ENCODE measurements at places on chromosomes 16 and 17.

DNA sequence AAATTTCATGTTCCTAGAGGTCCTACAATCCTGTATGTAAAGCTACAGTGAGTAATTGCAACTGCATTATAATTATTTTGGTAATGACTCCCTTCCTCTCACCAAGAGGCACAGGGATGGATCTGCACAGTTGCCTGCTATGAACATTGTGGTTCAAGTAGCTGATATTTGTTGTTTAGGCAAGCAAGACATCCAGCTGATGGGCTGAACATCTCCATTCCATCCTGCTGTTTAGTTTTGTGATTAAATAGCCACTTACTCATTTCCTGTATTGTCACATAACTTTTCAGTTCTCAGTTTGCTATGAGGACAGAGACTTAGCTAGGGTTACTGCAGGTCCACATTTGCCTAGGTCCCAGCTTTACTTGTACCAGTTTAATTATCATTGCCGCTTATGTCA, 181.2 kb upstream of the TBX2 start:
- DNase-seq, result no peak

DNA sequence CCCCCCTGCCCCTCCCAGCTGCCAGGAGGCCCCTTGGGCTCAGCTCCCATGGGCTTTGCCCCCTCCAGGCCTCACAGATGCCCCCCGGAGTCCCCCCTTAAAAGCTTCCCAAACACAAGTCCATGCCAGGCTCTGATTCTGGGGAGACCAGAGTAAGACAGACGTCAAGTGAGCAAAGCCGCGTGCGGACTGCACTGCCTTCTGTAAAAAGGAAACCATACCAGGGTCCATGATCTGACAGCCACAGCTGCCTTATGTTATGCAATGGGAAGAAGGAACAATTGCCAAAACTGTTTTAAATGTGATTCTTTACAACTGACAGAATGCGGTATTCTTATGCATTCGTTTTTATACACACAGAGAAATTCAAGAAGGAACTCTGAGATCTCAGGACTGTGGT, 17.9 kb upstream of the HEXD start:
- no peak for DNase-seq

- no peak for DNase-seq
Measured at GRCh38 chr17:8924595-8924994, 40.9 kb downstream of the PIK3R5 start.

- DNase-seq, result no peak
Measured at GRCh38 chr17:58401287-58401686, 16.0 kb downstream of the RNF43 start.

DNA sequence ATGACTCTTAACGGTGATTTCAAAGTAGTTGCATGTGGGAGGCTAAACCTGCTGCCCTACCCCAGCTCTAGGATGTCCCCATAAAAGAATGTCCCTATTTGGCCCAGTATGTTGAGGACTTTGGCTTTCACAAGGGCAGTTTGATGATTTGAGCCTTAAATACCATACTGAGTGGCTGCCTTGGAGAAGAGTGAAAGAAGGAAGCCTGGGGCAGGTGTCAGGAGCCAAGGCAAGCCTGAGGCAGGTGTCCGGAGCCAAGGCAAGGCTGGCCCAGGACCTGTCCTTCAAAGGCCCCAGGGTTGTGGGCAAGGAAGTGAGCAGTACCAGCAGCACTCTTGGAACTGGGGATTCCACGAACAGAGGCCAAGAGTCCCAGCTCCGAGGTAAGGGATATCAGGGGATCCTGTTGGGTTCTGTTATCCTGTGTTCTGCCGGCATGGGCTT, 18.6 kb downstream of the ST6GALNAC2 start:
- DNase-seq, result no peak

GRCh38 chr17:47879028-47879585, 16.9 kb upstream of the SP2 start:
- DNase-seq, result no peak

DNA sequence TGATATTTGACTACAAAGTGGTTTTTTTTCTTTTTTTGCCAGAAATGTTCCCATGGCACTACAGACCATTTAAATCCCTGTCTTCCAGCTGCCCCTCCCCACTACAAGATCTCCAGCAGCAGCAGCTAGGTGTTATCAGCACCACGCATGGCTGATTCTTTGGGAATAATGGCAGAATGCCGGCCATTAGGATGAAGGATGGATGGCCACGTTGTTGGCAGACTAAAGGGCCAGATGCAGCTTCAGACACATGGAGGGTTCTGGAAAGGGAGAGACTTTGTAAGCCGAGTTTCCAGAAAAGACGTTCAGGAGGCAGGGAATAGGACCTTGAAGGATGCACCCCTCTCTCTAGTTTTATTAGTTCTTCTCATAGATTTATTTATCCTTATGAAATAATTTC, 10.3 kb upstream of the MED9 start:
- no peak for DNase-seq

GRCh38 chr16:56316545-56316944, 108.8 kb downstream of the AMFR start:
- no peak for DNase-seq

GRCh38 chr17:55405600-55405999, 16.0 kb downstream of the MMD start:
- no peak for DNase-seq

DNA sequence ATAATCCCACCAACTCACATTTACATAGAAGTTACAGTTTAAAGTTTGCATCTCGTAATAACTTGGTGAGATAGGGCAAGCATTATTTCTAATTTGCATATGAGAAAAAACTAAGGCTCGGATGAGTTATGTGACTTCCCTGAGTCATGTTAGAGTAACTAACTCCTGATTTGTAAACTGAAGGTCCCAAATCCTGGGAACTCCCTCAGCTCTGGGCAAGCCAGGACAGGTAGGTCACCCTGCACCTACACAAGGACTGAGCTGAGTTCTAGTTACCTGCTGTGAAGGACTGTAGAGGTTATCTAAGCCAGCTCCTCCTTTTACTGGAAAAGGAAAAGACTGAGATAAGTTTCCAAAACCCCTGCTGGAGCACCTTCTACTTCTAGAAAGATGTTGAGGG, 92.1 kb upstream of the HLF start:
- DNase-seq, result no peak

DNA sequence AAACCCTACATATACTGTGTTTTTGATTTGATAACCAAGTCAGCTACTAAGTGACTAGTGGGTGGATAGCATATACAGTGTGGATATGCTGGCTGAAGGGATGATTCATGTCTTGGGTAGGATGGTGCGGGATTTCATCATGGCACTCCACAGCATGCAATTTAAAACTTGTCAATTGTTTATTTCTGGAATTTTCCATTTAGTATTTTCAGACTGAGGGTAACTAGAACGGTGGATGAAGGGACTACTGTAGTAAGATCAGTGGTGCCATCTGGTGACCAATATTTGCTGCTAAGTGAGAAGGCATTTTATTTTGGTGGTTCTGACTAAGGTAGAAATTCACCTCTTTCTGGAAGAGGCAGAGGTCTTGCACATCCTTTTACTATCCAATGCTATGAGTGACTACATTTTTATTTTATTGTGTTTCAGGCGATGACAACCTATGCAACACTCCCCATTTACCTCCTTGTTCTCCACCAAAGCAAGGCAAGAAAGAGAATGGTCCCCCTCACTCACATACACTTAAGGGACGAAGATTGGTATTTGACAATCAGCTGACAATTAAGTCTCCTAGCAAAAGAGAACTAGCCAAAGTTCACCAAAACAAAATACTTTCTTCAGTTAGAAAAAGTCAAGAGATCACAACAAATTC, 3.1 kb downstream of the CDC6 start:
- no peak for DNase-seq

GRCh38 chr17:34639706-34640425, 60.5 kb downstream of the TMEM132E start:
- no peak for DNase-seq

DNA sequence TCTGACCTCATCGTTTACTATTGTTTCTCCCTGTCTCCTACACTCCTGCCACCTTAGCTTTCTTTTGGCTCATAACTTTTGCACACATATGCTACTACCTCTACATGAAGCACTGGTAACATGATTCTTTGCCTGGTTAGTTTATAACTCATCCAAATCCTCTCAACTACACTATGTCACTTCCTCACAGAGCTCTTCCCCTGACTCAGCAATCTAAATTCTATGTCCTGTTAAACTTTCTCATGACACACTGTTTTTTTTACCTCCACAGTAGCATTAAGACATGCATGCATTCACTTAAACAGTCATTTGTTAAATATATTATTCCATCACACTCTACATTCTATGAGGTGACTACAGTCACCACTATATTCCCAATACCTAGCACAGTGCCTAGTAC, 19.7 kb downstream of the APPBP2 start:
- DNase-seq, result no peak

DNA sequence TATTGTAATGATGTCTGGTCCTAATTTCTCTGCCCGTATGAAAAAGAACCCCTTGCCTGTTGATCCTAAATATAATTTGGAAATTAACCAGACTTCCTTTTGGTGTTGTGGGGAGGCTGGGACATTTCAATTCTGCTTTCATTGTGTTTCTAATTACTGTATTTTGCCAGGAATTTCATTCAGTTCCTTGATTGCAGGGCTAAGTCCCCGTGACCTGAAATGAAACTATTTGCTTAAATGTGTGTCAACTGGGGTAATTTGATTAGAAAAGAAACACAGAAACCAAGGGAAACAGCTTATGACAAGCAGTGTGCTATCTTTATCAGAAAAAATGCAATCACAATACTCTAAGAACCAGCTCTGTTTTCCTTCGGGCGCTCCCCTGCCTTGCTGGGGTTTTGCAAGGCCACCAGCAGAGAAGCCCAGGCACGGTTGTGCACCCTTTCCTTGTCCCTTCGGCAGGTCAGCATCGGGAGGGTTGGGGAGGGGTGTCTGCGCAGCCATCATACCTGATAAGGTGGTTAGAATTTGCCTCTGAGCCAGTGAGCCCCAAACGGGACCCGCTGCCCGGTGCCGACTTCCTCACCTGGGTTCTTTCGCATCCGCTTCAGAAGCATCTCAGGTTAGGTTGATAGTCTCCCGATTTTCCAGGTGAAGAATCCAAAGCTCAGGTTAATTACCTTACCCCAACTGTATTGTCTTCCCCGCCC, 19.4 kb downstream of the KLHL36 start:
- DNase-seq, result no peak

- no peak for DNase-seq
Measured at GRCh38 chr17:27585153-27585681, 45.8 kb upstream of the LGALS9 start.

GRCh38 chr17:60862482-60862881, 184.8 kb downstream of the BCAS3 start:
- DNase-seq, result no peak

GRCh38 chr17:29827179-29827578, 102.8 kb downstream of the SSH2 start:
- no peak for DNase-seq

- no peak for DNase-seq
Measured at GRCh38 chr17:57909551-57909950, 45.7 kb downstream of the CUEDC1 start.

DNA sequence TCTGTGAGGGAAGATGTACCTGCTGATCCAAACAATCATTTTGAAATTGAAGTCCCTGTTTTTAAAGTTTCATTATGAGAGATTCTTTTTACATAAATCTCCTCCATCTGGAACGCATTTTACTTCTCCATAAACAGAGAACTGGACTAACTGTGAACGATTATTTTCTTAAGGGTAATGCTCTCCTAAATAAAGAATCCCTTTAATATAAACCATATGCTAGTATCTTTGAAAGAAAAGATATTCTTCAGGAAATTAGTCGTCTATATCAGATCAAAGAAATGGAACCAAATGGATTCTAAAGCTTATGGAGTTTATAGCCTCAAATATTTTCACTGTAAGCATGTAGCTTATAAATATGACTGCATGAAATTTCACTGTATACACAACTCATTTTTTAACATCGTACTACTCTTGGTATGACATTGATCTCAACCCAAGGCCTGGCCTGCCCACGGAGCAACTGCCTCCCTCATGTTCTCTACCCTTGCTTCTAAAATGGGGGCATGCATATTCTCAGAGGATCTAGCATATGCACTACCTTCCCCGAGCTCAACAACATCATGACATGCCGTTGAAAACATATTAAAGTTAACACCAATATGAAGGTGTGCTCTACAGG, 66.4 kb downstream of the MYH10 start:
- DNase-seq, result no peak

- no peak for DNase-seq
Measured at GRCh38 chr17:19453296-19453695, 42.3 kb downstream of the RNF112 start.

- no peak for DNase-seq
Measured at GRCh38 chr16:86575095-86575685, 3.2 kb upstream of the FOXL1 start.

DNA sequence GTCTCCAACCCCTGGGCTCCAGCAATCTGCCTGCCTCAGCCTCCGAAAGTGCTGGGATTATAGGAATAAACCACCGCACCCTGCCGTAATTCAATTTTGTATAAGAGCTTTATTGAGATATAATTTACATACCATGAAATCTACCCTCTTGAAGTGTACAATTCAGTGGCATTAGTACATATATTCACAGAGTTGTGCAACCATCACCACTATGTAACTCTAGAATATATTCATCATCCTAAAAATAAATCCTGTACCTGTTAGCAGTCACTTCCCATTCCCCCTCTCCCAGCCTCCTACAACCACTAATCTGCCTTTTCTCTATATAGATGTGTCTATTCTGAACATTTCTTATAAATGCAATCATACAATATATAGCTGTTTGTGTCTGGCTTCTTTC, 26.1 kb downstream of the TOM1L2 start:
- no peak for DNase-seq

GRCh38 chr16:649631-650030, 466 bp downstream of the WDR90 start:
- DNase-seq, result no peak

- DNase-seq, result no peak
Measured at GRCh38 chr17:15966183-15966878, 21.4 kb downstream of the ADORA2B start.

DNA sequence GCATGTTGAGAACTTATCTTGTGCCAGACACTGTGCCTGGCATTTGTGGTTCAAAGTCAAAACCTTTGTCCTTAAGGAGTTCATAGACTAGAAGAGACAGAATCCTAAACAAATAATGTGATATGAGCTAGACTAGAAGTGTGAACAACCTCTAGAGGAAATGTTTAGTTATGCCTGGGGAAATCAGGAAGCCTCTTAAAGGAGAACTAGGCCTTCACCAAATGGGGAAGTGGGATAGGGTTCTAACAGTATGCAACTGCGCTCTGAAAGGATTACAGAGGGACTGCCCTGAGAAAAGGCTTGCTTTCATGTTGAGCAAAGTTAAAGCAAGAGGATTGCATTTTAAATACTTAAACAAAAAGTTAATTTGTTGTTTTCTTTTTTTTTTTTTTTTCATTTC, 4.9 kb downstream of the RUNDC1 start:
- no peak for DNase-seq

- DNase-seq, result no peak
Measured at GRCh38 chr17:67772679-67773078, 52.6 kb upstream of the BPTF start.

DNA sequence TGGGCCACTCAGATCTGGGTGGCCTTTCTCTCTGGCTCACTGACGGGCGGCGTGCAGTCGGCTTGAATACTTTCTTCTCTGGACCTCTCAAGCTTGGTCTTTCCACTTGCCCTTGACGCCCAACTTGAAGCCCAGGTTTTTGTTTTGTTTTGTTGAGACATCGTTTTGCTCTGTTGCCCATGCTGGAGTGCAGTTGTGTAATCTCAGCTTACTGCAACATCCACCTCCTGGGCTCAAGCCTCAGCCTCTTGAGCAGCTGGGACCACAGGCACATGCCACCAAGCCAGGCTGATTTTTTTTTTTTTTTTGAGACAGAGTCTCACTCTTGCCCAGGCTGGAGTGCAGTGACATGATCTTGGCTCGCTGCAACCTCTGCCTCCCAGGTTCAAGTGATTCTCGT, 22.7 kb upstream of the KIF19 start:
- no peak for DNase-seq

- DNase-seq, result no peak
Measured at GRCh38 chr17:31202968-31203367, 94.1 kb downstream of the OMG start.
